Psoas muscle (tissue), 8 donors: ENCODE measurements at places on chromosomes 5 and 9. TPM values are rescaled to one million over a fixed set of nuclear protein-coding genes. Genes with fewer than 3 reads are reported as not detected.

DNA sequence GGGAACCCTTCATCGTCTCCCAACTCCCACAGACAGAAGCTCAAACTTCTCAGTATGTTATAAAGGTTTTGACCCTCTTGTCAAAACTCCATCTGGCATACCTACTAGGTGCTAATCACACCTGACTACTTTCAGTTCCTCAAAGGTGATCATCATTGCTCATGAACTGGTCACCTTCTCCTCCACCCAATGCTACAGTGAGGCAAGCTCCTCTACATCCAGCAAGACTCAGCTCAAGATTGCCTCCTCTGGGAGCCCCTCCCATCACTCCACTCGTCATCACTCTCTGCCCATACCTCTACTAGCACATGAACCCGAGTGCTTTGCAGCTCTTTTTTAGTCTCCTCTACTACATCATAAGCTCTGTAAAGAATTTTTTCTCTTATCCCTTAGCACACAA is 102.4 kb downstream of the LPAR1 start:
- DNase-seq = no peak

DNA sequence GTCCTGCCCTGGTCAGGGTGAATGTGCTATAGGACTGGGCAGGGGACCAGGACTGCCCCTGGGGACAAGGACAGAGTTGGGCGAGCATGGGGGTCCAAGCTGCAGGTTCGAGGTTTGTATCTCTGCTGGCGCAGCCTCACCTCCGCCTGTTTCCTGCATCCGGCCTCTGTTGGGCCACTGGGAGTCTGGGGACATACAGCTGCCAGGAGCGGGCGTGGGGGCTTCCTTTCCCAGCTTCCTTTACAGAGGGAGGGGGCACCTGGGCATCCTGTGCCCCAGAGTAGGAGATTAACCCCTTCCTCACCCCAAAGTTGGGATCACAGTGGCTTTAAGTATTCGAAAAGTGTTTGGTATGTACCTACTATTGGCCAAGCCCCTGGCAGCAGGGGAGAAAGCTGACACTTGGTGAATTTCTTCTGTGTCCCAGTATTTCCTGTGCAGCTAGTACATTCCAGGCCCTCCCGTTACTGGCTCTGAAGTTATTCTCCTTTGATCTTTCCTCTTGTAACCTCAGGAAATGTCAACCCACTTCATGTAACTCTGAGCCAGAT is 19.0 kb downstream of the OLFML2A start:
- no peak for DNase-seq

DNA sequence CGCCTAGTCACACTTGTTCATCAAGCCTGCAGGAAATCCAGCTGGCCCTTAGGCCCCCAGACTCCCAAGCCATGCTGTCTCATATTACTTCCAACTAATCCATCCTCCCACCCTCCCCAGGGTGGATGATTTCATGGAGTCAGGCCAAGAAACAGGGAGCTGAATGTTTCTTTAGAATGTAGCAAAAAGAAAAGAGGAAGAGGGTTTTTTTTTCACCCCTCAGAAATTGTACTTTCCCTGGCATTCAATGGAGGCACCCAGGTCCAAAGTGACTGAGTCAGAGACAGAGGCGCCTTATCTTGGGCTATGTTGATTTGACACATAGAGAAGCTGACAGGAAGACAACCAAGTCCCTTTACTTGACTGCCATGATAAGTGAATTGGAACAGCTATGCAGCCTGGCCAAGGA is 260.2 kb upstream of the NR4A3 start:
- no peak for DNase-seq

DNA sequence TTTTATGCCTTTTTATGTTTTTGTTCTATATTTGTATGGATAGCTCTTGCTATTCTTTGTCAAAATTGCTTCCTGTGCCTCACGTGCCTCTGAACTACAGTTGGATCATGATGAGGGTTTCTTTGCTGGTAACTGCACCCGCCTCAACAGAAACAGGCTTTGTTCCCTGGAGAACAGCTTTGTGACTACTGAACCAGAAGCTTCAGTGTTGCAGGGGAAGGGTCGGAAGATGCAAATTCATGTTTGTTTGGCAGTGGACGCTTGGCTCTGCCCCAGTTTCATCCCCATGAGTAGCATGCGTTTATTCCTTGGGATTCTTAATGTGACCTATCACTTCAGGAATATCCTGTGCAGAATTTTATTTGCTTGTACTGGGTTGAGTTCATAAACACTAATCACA is 959.1 kb upstream of the WWC1 start:
- no peak for DNase-seq

- DNase-seq = no peak
Measured at GRCh38 chr5:59544573-59544972, 349.0 kb downstream of the PDE4D start.

GLRA1 gene
- not detected for polyA plus RNA-seq

SLC6A3 gene
- under 0.01 TPM for polyA plus RNA-seq
